ENCODE measurements at places on chromosomes 3 and 15.

DNA sequence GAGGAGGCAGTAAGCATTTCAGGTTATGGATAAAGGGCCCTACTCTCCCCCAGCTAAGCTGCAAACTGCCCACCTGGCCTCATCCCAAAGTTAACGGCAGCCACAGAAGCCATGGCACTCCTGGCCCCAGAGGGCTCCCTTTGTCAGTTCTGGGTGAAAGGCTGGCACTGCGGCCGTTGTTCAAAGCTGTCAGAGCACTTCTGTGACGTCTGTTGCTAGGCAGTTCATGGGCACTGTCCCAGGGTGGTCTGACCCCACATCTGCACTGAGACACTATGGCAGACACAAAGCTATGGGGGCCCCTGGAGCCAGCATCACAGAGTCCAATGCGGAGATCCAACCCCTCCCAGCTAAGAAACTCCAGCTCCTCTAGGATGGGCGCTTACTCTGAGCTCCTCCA, 30.0 kb downstream of the TLE3 start:
- no peak for DNase-seq

DNA sequence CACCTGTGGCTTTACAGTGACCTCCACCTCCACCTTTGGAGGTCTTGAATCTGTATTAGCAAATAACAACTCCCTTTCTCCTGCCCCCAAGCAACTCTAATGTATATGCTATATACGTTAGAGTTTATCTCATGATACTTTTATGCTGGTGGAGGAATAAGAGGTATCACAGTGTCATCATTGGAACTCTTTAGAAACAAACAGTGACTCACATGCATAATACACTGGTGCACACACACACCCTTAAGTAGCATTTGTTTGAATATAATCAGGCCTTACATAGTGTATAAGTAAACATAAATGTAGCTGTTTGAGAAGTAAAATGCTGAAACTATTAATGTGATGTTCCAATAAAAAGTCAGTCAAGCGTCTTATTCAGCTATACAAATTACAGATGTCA, 280.2 kb upstream of the C2CD4B start:
- no peak for DNase-seq

DNA sequence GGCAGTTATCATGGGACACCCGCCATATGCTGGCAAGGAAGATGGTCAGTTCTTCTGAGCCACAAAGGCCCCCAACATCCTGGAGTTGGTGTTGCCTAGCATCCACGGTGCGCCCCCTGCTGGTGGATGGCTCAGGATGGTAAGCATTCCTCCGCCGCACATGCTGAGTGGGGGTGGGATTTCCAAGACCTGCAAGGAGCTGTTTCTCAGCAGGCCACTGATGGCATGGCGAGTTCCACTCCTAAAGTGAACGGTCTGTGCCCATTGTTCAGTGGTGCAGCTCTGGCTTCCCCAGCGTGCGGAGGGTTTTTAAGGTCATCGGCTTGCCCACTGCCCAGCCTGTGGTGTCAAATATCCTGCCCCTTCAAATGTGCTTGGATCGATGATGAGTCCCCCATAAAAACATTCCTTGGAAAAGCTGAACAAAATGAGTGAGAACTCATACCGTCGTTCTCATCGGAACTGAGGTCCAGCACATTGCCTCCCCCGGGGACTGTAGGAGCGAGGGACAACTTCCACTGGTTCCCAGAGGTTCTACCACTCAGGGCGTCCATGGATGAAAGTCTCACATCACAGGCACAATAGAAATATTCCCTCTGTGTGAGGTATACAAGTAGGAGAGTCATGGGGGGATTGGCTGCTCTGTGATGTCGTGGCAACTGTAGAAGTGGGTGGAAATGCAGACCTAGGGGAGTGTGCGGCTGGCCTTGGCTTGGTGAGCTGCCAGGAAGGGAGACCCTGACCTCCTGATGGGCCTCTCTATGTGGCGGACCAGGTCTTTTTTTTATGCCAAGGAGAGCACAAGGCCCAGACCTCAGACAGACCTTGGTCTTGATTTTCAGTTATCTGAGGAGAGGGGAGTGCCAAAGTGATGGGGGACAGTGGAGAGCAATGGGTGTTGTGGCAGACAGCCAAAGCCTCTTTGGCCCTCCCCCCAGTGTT, 102.0 kb downstream of the SNRPN start:
- DNase-seq: no peak

- DNase-seq: no peak
Observed at GRCh38 chr15:26682598-26683164, 90.2 kb downstream of the GABRB3 start.

DNA sequence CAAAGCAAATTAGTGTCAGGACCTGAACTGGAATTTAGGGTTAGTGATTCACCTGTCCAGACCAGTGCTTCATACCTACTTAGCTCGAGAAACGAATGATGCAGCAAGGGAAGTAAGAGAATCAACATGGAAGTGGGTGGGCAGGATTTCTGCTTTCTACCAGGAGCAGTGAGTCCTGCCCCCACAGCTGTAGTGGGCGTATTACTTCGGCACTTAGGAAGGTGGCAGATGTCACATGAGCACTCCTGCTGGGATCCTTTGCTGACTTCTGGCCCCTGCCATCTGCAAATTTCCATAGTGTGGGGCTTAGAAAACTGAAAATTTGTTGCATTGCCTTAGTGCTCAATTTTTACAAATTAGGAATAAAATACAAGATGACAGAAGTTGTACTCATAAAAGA, 31.2 kb downstream of the RYR3 start:
- no peak for DNase-seq

DNA sequence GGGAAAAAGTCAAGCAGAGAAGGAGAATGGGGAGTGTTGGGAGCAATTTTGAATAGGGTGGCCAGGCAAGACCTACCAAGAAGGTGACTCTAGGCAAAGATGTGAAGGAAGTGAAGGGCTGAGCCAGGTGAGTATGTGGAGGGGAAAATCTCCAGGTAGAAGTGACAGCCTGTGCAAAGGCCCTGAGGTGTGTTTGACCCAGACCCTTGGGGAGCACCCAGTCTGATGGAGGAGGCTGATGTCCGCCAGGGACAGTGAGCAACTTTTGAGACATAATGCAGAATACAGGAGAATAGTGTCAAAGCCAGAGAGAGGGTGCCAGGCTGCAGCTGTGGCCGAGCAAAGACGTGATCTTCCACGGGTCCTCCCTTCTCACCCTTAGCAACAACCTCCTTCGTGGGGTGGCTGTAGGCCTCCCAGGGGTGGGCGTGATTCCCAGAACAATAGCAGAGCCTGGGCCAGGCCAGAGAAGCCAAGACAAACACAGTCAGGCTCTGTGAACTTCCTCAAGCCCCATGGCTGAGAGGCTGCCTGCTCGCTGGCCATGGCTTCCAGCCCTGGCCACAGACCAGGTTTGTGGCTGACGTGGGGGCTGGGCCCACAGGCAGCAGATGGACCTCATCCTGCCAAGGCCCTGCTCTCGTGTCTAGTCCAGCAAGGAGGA, 58.1 kb downstream of the SLC6A6 start:
- DNase-seq: no peak

DNA sequence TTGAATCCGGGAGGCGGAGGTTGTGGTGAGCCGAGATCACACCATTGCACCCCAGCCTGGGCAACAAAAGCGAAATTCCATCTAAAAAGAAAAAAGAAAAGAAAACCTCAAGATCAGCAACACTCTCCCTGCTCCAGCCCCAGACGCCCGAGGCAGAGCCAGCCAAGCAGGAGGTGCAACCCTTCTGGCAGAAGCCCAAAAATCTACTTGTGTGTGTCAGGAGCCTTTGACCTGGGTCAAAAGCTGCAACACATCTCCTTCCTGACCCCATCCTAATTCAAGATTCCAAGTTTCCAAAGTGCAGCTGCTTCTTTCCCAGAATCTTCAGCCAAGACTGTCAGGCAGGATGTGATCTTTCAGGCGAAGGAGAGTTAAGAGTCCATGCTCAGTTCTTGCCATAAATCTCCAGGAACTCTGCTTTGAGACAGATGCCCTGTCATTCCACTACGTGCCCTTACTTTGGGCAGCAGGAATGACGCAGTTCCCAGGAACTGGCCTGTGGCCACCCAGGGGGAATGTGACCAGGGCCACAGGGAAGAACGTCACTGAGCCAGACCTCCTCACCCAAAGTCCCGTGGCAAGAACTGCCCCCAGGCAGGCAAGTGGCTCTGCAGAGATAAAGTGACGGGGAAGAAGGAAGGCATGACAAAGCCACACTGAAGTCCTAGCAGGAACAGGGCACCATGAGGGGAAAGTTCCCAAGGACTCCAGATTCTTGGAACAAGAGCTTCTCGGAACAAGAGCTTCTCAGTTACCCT, 39.4 kb downstream of the SH3BP5 start:
- DNase-seq: no peak

All from activated T-cell treated with anti-CD3 and anti-CD28 coated beads, Interleukin-2, amount 50 U/mL, for 1 hour (primary cell).